Vagina (tissue), 2 donors: ENCODE measurements at places on chromosomes 7 and 10.
A peak's percentile ranks its signal among the peaks of the same experiment; 100 is the strongest.

- peak overlapping the region; percentile 77 for H3K27ac ChIP-seq
- H3K36me3 ChIP-seq: no peaks in the 10 kb centered on the region
- peak overlapping the region; percentile 44 for H3K4me3 ChIP-seq
- peaks cover 39% of the 10 kb centered on the region for H3K4me1 ChIP-seq
Measured at GRCh38 chr10:111077785-111078504, 1.1 kb downstream of the ADRA2A start.

- H3K36me3 ChIP-seq: no peaks in the 10 kb centered on the region
- H3K4me3 ChIP-seq: no peak overlapping the region
- no peak overlapping the region for H3K27ac ChIP-seq
- H3K4me1 ChIP-seq: no peaks in the 10 kb centered on the region
Measured at GRCh38 chr10:133287832-133288500, 11.3 kb upstream of the ADAM8 start.

DNA sequence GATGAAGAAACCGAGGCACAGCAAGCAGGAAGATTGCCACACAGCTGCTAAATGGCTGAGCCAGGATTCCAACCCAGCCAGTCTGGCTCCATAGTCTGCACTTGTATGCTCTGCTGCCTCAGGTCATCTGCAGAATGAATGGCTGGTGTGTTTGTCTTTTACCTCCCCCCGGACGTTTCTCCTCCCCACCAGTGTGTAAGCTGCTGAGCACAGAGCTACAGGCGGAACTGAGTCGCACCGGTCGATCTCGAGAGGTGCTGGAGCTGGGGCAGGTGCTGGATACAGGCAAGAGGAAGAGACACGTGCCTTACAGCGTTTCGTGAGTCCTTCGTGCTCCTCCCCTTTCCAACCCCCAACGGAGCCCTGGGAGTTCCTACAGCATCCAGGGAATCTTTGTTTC, 2.6 kb downstream of the CNPY4 start:
- DNase-seq: no peak
- no peak overlapping the region for H3K27ac ChIP-seq
- H3K4me3 ChIP-seq: no peak overlapping the region
- H3K36me3 ChIP-seq: no peaks in the 10 kb centered on the region

GRCh38 chr10:20970708-20971107, 73.6 kb upstream of the NEBL start:
- no peaks in the 10 kb centered on the region for H3K36me3 ChIP-seq
- H3K27me3 ChIP-seq: no peaks in the 10 kb centered on the region
- no peak for DNase-seq
- H3K4me1 ChIP-seq: no peaks in the 10 kb centered on the region
- no peak overlapping the region for H3K27ac ChIP-seq

- peaks cover 58% of the 10 kb centered on the region for H3K4me1 ChIP-seq
- H3K36me3 ChIP-seq: no peaks in the 10 kb centered on the region
- H3K27ac ChIP-seq: no peak overlapping the region
- no peak overlapping the region for H3K4me3 ChIP-seq
- H3K27me3 ChIP-seq: no peaks in the 10 kb centered on the region
Measured at GRCh38 chr7:116228241-116228640, 17.9 kb downstream of the TES start.

DNA sequence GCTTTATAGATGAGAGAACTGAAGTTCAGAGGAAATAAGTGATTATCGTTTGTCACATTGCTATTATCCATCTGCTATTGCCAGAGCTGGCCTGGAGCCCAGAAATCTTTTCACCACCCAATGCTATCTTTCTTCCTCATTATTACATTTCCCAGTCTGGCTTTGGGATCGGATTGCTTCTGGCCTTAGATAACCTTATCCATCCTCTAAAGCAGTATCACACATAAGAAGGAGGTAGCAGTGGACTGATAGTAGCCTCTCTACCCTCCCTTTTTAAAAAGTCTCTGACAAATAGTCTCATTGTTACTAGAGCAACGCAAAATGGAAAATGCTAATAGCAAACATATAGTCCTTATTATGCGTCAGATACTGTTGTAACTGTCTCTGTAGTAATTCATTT, 1.3 kb upstream of the CLDN12 start:
- peaks cover 12% of the 10 kb centered on the region for H3K36me3 ChIP-seq
- H3K4me1 ChIP-seq: peaks cover 13% of the 10 kb centered on the region
- DNase-seq: no peak
- H3K27ac ChIP-seq: no peak overlapping the region
- no peaks in the 10 kb centered on the region for H3K27me3 ChIP-seq
- H3K4me3 ChIP-seq: no peak overlapping the region
